ENCODE measurements at places on chromosomes 1 and 21.

DNA sequence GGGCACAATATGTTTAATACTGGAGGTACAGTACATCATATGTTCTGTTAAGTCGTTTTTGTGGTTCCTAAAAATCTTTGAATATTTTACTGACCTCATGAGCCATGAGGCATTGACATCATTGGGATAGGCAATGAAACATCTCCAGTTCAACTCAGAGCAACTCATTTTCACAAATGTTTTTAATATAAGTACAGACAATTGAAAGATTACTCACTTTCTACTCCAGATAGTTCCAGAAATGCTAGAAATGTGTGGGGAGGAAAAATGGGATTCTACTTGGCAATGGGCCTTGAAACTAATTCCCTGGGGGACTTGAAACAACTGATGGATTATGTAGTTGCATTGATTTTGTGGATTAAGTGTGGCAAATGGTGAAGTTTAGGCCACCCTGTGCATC lies 7.2 kb upstream of the C8B start:
- DNase-seq, result peak; percentile 41

GRCh38 chr1:209030454-209031167 lies 552.9 kb upstream of the CAMK1G start:
- no peak for DNase-seq

DNA sequence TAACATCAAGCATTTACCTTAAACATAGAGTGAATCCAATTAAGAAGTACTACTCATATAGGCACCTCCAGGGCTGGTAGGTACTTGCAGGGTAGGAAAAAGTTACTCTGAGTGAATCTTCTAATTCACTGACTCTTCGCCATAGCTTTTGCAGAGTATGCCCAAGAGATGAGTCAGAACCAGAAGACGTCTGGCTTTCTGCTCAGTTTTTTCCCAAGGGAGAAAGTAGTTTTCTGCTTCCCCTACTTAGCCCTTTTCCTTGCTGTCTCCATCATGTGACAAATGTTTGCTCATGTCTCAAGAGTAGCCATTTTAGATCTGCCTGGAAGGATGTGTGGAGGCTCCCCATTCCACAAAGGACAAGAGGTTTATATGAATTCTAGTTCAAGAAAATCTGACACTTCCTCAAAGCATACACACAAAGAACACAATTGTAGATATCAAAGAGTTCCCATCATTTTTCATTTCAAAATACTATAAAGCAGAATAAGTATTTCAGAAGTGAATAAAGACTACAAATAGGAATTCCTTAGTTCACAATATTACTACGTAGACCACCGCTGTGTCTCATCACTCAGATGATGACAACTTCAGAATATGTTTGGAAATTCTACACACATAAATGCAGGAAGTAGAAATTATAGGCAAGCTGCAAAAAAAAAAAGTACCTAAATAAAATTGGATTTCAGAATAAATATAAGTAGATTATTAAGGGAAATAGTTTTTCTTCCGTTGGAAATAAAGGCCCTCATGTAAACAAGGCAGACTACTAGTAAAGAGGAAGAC lies 98.5 kb downstream of the ASH1L start:
- DNase-seq, result peak; percentile 79

DNA sequence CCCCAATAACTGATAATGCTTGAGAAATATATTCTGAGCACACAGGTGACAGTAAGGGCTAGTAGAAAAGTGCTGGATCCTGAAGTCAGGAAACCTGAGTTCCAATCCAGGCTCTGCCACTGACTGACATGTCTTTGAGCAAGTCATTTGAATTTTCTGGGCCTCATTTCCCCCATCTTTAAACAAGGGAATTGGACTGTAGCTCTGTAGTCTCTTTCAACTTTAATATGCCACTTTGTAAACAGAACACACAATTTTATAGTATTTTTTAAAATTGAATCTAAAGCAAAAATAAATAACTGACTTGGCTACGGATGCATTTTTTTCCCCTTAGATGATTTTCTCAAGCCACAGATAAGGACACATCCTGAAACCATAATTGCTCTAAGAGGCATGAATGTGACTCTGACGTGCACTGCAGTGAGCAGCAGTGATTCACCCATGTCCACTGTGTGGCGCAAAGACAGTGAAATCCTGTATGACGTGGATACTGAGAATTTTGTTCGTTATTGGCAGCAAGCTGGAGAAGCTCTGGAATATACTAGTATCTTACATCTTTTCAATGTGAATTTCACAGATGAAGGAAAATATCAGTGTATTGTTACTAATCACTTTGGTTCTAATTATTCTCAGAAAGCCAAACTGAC lies 37.0 kb downstream of the LRIG2 start:
- peak; percentile 95 for DNase-seq

GRCh38 chr1:78570539-78570938 lies 49.7 kb upstream of the IFI44L start:
- DNase-seq, result no peak

GRCh38 chr1:169060919-169061639 lies 45.4 kb upstream of the ATP1B1 start:
- DNase-seq, result no peak

DNA sequence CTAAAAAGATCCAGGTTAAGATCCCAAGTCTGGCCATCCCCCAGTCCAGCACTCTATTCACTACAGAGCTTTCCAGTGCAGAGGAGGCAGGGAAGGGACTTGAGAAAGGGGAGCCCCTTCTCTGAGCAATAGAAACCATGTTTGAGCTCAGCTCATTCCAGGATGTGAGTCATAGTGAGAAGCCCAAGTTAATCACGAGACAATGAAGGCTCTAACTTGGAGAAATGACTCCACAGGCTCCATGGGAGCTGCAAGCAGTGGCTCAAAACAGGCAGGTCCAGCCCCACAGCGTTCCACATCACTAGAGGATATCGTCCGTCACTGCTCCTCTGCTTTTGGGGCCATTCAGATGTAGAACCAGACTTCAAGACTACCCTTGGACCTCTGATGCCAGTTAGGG lies 59.1 kb downstream of the CAMK2N1 start:
- peak; percentile 88 for DNase-seq

- DNase-seq, result no peak
These were observed 13.5 kb downstream of the ASAP3 start for GRCh38 chr1:23470282-23471070.

- no peak for DNase-seq
These were observed 174.2 kb downstream of the BRINP3 start for GRCh38 chr1:190303501-190303900.

GRCh38 chr1:97277891-97278654 lies 556.5 kb downstream of the PTBP2 start:
- peak; percentile 47 for DNase-seq

DNA sequence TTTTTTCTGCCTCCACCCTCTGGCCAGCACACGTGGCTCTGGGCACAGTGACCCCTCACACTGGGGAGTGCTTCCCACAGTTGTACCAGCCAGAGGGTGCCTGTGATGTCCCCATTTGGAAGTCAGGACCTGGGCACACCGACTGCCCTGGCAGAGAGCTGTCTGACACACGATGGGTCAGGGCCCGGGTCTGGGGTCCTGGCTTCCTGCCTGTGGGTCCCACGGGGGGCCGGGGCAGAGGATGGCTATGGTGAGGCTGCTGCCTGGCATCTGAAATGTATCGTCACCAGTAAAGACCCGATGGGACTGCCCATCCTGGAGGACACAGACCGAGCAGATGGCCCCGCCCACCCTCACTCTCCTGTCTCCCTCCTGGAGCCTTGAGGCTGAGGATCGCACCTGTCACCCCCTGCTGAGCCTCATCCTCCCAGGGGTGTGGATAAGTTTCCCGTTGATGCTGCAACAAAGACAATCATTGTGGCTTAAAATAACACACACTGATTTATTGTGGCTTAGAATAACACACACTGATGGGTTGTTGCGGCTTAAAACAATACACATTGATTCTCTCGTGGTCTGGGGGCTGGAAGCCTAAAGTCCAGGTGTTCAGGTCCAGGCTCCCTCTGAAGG lies 88.8 kb upstream of the TTC34 start:
- no peak for DNase-seq

DNA sequence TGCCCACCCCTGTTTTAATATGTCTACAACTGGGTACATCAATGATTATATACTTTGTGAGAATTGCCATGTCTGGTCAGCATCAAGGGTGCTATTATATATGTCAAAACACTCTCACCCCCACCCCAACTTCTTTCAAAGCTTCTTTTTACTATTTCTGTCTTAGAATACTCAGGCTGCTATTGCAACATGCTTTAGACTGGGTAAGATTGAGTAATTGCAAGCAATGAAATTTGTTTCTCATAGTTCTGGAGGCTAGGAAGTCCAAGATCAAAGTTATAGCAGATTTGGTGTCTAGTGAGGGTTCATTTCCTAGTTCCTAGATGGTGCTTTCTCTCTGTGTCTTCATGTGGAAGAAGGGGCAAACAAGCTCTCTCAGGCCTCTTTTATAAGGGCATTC lies 100.5 kb upstream of the KCNK1 start:
- no peak for DNase-seq

GRCh38 chr21:45153358-45154318 lies 79.3 kb downstream of the ADARB1 start:
- peak; percentile 45 for DNase-seq

- DNase-seq, result no peak
These were observed 74.3 kb downstream of the LAMC1 start for GRCh38 chr1:183097438-183098051.

DNA sequence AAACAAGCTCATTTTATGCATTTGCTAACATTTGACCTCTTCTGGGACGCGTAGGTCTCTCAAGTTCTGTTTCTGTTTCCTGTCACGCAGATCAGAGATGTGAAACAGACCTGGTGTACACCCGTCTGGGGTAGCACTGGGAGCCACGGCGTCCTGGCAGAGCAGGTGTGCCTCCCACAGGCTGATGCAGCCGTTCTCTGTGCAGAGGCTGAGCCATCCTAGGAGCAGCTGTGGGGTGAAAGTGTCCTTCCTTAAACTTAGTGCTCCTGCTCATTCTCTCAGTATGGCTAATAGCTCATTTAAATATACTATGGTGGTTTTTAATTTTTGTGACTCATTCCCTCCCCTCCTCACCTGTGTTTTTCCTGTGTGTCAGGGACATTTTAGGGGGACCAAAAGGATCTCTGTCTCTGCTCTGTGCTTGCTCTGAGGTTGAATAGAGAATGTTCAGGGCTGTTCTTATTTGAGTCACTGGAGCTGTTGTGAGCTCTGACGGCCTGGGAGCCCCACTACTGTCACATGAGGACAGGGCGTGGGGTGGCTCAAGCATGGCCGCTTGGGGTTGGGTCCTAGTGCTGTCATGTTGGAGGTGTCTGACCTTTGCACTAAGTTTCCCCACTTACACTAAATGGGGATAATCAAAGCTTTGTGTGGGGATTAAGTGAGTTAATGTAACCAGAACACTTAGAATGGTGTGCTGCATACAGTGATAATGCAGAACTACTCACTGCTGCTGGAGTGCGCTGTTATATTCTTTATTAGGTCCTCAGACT lies 43.0 kb downstream of the GALNT2 start:
- DNase-seq, result no peak

GRCh38 chr1:165537356-165538109 lies 6.3 kb upstream of the LRRC52 start:
- DNase-seq, result no peak

DNA sequence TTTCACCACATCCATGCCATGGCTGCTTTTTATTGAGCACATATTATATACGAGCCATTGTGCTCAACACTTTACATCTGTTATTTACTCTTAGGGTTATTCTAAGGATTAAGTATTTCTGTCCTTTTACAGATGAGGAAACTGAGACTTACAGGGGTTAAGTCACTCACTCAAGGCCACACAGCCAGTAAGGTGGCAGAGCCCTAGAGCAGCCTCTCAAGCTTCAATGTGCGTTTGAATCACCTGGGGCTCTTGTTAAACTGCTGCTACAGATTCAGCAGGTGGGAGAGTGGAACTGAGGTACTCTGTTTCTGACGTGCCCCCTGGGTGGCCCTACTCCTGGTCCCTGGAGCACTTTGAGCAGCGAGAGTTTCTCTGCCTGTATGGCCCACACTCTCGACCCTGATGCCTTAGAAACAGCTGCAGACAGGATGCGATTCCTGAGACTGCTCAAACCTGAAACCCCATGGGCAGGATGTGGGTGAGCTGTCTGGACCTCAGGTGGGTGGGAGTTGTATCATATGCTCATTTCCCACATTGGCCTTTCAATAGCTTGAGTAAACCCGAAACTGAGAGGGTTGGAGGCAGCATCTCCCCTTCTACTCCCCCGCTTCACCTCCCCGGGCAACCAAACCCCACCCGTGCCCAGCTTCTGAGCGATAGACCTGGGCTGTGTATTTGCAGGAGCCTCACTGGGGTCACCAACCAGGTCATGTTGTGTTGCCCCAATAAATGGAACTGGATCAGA lies 59.3 kb downstream of the MAN1C1 start:
- no peak for DNase-seq

DNA sequence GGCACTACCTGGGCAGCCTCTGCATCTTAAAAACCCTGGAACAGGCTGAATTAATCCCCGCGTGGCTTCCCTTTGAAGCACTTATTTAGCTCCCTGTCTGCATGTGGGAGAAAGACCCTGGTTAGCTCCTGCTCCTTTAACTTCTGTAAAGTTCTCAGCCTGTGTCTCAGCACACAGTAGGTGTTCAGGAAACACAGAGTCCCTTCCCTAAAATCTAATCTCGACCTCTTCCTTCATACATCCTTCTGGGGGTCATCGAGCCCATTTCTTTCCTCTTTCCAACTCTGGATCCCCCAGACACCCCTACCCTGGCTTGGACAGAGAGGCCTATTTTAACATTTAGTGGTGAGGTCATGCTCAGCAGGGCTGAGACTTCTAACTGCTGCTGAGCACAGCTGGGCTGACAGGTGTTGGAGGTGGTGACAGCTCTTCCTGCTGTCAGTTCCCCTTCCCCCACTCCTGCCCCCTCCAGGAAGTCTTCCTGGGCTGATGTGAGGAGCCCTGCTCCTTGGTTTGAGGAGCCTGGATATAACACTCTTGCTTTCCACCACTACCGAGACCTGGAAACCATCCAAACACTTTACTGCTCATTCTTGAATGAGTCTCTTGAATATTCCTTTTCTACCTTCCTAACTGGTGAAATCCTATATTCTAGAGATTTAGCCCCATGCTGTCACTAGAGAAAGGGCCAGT lies 5.3 kb downstream of the E2F2 start:
- DNase-seq, result no peak

DNA sequence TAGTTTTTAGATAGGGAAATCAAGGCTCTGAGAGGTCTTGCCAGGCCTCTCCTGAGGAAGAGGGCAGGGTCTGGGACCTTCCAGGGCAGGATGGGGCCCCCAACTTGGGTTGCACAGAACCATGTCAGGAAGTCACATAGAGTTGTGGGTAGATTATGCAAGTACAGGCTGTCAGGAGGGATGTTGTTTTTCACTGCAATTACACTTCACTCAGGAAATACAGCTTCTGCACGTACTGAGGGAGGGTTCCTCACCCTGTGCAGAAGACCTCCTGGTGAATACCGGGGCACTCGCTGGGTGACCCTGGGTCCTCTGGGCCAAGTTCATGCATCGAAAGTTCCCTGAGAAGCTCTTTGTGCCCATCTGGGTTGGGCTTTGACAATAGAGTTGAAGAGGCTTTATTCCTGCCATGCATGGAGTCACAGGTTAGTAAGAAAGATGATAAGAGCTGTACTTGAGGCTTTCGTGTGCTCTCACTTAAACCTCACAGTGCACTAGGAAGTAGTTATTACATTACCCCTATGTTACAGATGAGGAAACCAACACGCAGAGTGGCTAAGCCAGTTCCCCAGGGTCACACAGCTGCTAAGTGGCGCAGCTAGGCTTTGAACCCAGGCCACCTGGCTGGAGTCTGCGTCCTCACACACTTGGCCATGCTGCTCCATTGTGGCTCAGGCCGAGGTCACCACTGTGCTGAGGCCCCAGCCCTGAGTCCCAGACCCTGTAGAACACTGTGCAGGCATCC lies 16.2 kb upstream of the TNFRSF1B start:
- no peak for DNase-seq

- peak; percentile 72 for DNase-seq
These were observed 33.9 kb upstream of the LGALS8 start for GRCh38 chr1:236489710-236490377.

- no peak for DNase-seq
These were observed 3.2 kb downstream of the LRRC8B start for GRCh38 chr1:89527750-89528381.

All from AG08395 (cell line).